Aorta (tissue), 5 donors: ENCODE measurements at places on chromosomes 4 and X. TPM values are rescaled to one million over a fixed set of nuclear protein-coding genes. Genes with fewer than 3 reads are reported as not detected.

SLC25A53 gene
- 15.9 TPM for total RNA-seq

SLC26A1 gene
- 0.45 TPM for total RNA-seq

F8A2 gene
- not detected for total RNA-seq

HS6ST2 gene
- 0.06 TPM for total RNA-seq

HDX gene
- total RNA-seq = 10.4 TPM

STBD1 gene
- total RNA-seq = 16.8 TPM

PCSK1N gene
- 0.45 TPM for total RNA-seq

PTPN13 gene
- total RNA-seq = 30.1 TPM

SYN1 gene
- total RNA-seq = 1.5 TPM

- no peaks in the 10 kb centered on the region for H3K27me3 ChIP-seq
- no peaks in the 10 kb centered on the region for H3K4me1 ChIP-seq
- no peak overlapping the region for H3K27ac ChIP-seq
- no peaks in the 10 kb centered on the region for H3K36me3 ChIP-seq
- H3K4me3 ChIP-seq = no peak overlapping the region
- DNase-seq = no peak
Observed at GRCh38 chrX:8341814-8342590, 122.6 kb upstream of the VCX3B start.

- no peak overlapping the region for H3K27ac ChIP-seq
- no peaks in the 10 kb centered on the region for H3K4me1 ChIP-seq
- no peaks in the 10 kb centered on the region for H3K36me3 ChIP-seq
- H3K4me3 ChIP-seq = no peak overlapping the region
- no peaks in the 10 kb centered on the region for H3K27me3 ChIP-seq
Observed at GRCh38 chr4:53886090-53886489, 178.3 kb downstream of the CHIC2 start.

GRCh38 chr4:100288811-100289529 lies 98.7 kb upstream of the DDIT4L start:
- H3K27ac ChIP-seq = no peak overlapping the region
- no peaks in the 10 kb centered on the region for H3K36me3 ChIP-seq
- no peak overlapping the region for H3K4me3 ChIP-seq
- no peaks in the 10 kb centered on the region for H3K4me1 ChIP-seq

DNA sequence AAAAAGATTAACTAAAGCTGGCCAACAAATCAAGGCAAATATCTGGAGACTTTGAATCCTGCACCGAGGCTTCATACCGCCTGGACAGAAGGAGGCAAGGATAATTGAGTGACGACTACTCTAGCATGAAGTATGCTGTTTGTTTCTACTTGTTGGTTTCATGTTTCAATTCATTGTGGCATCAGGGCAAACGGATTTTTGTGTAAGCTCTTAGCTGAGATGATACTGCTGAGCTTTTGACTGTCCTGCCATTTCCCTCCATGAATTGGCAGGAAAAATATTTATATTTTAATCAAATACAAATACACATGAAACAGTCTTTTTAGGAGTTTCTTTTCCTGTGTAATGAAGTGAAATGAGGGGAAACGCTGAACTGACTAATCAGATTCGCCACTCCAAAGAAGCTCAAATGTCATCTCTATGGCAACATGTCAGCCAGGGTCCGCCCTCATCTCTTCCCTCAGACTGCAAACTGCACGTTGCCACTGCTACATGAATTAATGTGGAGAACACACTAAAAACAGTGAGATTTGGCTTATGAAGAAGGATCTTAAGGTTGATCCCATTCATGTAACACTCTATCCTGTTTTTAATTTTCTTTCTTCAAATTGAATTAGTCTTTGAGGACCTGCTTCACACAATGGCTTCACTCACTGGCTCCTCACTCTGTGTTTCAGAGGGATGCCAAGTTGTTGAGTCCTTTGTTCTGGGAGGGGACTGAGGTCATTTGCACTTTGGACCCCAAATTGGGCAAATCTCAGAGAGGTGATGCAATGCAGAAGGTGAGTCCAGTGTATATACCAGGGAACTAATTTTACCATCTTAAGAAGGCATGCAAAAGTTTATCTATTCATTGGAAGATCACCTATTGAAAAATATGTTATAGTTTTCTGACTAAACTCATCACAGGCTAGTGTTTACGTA lies 149.6 kb upstream of the MID1 start:
- no peaks in the 10 kb centered on the region for H3K36me3 ChIP-seq
- no peaks in the 10 kb centered on the region for H3K4me1 ChIP-seq
- peak overlapping the region; percentile 15 for H3K4me3 ChIP-seq

- no peaks in the 10 kb centered on the region for H3K27me3 ChIP-seq
- H3K4me3 ChIP-seq = no peak overlapping the region
- H3K27ac ChIP-seq = no peak overlapping the region
- H3K36me3 ChIP-seq = no peaks in the 10 kb centered on the region
- no peak for DNase-seq
- H3K4me1 ChIP-seq = no peaks in the 10 kb centered on the region
Observed at GRCh38 chrX:27863809-27864208, 56.0 kb downstream of the MAGEB10 start.

GRCh38 chrX:24145303-24146186 lies 4.0 kb upstream of the ZFX start:
- no peak overlapping the region for H3K27ac ChIP-seq
- H3K4me1 ChIP-seq = no peaks in the 10 kb centered on the region
- H3K27me3 ChIP-seq = no peaks in the 10 kb centered on the region

GRCh38 chr4:3349116-3349515 lies 56.3 kb downstream of the RGS12 start:
- H3K27ac ChIP-seq = no peak overlapping the region
- no peaks in the 10 kb centered on the region for H3K27me3 ChIP-seq
- DNase-seq = no peak

DNA sequence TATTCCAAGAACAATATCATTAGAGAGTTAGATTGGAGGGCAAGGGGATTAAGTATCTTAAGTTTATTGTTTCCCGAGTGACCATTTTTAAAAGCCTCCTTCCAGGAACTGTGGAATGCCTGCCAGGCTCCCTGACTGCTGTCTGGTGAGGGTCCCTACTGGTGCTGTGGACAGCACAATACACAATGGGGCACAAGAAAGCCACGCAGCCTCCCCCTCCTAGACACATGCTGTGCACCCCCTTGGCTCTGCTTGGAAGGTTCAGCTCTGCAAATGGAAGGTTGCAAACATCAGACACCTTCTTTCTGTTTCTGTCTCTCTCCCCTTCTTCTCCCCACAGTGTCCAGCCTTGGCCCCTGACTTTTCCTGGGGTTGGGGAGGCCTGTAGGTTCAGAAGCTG lies 153.2 kb downstream of the SHROOM3 start:
- H3K4me1 ChIP-seq = peaks cover 6% of the 10 kb centered on the region
- H3K4me3 ChIP-seq = peak overlapping the region; percentile 16
- DNase-seq = no peak
- no peaks in the 10 kb centered on the region for H3K27me3 ChIP-seq
- H3K36me3 ChIP-seq = no peaks in the 10 kb centered on the region
- peak overlapping the region; percentile 80 for H3K27ac ChIP-seq

DNA sequence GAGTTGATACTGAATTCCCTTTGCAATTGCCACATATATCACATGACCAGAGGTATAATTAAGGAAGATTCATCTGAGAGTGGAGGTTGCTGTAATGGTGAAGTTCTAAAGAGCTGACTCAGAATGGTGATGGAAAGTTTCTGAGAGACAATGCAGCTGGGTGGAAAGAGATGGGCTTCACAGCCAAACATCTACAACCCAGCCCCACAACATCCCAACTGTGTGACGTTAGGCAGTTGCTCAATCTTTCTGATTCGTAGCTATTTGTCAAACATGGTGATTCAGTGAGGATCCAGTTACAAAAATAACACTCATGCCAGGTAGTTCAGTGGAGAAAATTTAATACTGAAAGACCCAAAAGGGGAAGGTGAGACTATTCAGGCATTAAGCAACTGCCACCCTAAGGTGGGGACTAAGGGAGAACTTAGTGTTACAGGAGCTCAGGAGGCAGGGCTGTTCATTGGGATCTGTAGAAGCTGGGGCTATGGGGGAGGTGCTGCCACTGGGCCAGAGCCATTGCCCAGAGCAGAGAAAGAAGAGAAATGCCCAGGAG lies 6.9 kb upstream of the AFF1 start:
- no peak overlapping the region for H3K27ac ChIP-seq
- H3K4me3 ChIP-seq = no peak overlapping the region
- H3K27me3 ChIP-seq = no peaks in the 10 kb centered on the region
- H3K4me1 ChIP-seq = no peaks in the 10 kb centered on the region
- no peak for DNase-seq

DNA sequence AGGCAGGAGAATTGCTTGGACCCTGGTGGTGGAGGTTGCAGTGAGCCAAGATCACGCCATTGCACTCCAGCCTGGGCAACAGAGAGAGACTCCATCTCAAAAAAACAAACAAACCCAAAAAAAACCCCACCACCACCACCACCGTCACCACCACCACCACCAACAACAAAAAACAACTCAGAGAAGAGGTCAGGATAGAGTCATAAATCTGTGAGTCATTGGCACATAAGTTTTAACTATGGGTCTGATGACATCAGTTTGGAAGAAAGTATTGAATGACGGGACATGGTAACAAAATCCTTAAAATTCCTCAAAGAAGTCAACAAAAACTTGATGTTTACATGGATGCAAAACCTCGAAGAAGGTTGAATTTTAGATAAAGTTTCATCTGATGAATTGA lies 288.0 kb upstream of the SFRP2 start:
- no peaks in the 10 kb centered on the region for H3K36me3 ChIP-seq
- no peaks in the 10 kb centered on the region for H3K4me1 ChIP-seq
- DNase-seq = no peak

DNA sequence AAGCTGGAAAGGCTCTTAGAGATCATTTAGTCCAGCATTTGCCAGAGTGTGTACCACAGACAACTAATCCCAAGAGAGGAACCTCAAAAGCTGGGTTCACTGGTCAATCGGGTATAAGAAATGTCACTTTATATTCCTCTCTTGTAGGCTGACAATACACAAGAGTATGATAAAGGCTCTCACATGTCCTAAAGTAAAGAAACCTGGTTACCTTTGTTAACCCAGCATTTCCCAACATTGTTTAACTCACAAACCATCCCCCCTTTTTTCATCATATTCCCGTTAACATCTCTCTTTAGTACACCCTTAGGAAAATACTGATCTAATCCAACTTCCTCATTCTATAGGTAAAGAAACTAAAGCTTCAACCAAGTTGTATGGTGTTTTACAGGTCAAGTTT lies 74.4 kb downstream of the MBNL3 start:
- no peaks in the 10 kb centered on the region for H3K36me3 ChIP-seq
- DNase-seq = no peak
- no peak overlapping the region for H3K4me3 ChIP-seq
- no peaks in the 10 kb centered on the region for H3K4me1 ChIP-seq
- no peak overlapping the region for H3K27ac ChIP-seq

GRCh38 chrX:104309169-104309568 lies 54.4 kb upstream of the ESX1 start:
- H3K27me3 ChIP-seq = no peaks in the 10 kb centered on the region
- DNase-seq = no peak
- H3K4me1 ChIP-seq = no peaks in the 10 kb centered on the region
- H3K36me3 ChIP-seq = no peaks in the 10 kb centered on the region

GRCh38 chr4:61004651-61005170 lies 195.4 kb upstream of the ADGRL3 start:
- H3K4me1 ChIP-seq = no peaks in the 10 kb centered on the region
- H3K36me3 ChIP-seq = no peaks in the 10 kb centered on the region
- no peak for DNase-seq
- no peaks in the 10 kb centered on the region for H3K27me3 ChIP-seq

- no peak overlapping the region for H3K4me3 ChIP-seq
- H3K36me3 ChIP-seq = no peaks in the 10 kb centered on the region
- no peaks in the 10 kb centered on the region for H3K4me1 ChIP-seq
- DNase-seq = no peak
- no peaks in the 10 kb centered on the region for H3K27me3 ChIP-seq
Observed at GRCh38 chr4:151955721-151956380, 195.0 kb upstream of the GATB start.

DNA sequence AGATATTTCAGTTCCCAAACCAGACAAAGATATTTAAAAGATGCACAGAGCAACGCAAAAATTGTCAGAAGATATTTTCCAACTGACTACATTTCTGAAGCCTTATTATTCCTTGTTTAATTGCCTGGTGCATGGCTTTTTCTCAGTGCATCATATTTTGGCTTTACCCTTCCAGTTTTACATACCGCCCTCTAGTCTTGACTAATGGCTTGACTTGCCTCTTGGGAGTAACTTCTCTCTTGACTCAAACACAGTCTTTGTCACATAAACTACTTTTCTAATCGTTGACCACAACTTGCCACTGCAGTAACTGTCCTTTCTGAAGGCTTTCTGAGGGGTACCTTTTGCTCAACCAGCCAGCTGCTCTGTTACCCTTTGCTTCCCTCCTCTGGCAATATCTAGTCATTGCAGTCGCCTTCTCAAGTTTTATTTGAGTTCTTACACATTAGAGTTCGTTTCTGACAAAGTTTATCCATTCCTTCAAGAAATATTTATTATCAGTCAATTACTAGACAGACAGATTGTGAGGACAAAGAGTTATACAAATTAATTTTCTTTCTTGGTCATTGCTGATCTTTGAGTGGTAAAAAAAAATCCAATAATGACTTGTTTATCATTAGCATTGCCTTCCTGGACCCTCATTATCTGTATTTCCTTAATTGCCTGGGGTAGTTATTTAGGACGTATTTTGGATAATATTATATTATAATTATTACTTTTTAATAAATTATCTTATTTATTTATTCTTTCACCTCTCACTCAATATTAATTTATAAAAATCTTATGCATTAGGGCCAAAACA lies 506.9 kb upstream of the PCDH10 start:
- no peak for DNase-seq
- H3K27me3 ChIP-seq = no peaks in the 10 kb centered on the region
- H3K27ac ChIP-seq = no peak overlapping the region
- no peaks in the 10 kb centered on the region for H3K36me3 ChIP-seq
- H3K4me3 ChIP-seq = no peak overlapping the region
- no peaks in the 10 kb centered on the region for H3K4me1 ChIP-seq

DNA sequence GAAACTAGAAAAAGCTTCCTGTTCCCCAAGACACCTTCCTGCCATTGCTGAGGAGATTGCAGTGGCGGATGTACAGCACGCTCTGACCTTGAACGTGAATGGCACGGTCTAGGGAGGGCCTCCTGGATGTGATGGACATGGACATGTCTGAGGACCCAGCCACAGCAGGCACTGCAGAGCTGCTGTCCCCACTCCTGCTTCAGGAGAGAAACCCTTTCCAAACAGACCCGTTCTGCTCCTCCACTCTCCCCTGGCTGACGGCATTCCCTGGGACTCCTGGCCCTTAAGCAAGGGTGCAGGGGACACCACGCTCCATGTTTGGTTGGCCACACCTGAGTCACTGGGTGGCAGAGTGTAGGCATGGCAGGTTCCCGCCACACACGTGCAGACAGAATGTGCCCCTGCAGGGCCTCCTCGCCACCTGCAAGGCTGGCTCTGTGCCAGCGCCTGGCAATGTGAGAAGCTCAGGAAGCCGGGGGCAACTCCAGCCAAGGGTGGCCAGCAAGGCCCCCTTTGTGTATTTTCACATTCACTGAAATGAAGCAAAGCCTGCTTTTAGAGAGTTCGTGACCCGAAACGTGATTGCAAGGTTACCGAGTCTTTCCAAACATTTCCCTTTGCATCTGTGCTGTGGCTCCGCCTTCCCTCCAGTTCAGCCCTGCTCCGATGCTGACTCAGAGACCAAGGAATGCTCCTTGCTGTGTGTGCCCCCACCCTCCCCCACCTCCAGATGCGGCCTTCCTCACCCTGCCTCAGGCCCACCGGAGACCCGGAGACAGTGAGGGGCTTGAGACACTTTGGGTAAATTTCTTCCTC lies 46.1 kb downstream of the HTRA3 start:
- no peaks in the 10 kb centered on the region for H3K36me3 ChIP-seq
- no peak overlapping the region for H3K4me3 ChIP-seq
- H3K27me3 ChIP-seq = no peaks in the 10 kb centered on the region
- H3K4me1 ChIP-seq = no peaks in the 10 kb centered on the region
- no peak overlapping the region for H3K27ac ChIP-seq
- peak; percentile 74 for DNase-seq

GRCh38 chr4:69147334-69147733 lies 51.1 kb downstream of the UGT2B7 start:
- H3K36me3 ChIP-seq = no peaks in the 10 kb centered on the region
- no peak overlapping the region for H3K27ac ChIP-seq
- no peak overlapping the region for H3K4me3 ChIP-seq
- H3K27me3 ChIP-seq = no peaks in the 10 kb centered on the region
